ENCODE measurements at places on chromosomes 3 and 15. TPM values are rescaled to one million over a fixed set of nuclear protein-coding genes. Genes with fewer than 3 reads are reported as not detected.

IMPG2 gene
- total RNA-seq = 6.9 TPM

DUOXA2 gene
- not detected for total RNA-seq

FEZF2 gene
- total RNA-seq = 1.6 TPM

PLA2G4D gene
- total RNA-seq = under 0.01 TPM

ACTRT3 gene
- 9.2 TPM for total RNA-seq
